ENCODE measurements at places on chromosomes 3 and 15.

DNA sequence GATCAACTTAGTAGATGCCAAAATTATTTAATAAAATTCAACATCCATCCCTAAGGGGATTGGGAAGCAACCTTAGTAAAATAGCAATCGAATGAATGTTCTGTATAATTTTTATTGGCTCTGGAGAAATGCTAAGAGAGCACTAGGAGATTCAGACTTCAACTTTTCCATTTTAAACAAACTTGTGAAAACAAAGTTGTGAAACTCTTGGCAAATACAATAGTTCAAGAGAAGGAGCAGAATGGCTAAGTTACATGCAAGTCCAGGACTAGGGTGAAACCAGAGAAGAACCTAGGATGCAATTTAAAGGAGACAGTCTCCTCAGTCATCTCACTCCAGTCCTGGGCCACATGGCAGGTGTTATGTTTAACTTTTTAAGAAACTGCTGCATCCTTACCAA lies 16.7 kb upstream of the ZNF280D start:
- DNase-seq = no peak

DNA sequence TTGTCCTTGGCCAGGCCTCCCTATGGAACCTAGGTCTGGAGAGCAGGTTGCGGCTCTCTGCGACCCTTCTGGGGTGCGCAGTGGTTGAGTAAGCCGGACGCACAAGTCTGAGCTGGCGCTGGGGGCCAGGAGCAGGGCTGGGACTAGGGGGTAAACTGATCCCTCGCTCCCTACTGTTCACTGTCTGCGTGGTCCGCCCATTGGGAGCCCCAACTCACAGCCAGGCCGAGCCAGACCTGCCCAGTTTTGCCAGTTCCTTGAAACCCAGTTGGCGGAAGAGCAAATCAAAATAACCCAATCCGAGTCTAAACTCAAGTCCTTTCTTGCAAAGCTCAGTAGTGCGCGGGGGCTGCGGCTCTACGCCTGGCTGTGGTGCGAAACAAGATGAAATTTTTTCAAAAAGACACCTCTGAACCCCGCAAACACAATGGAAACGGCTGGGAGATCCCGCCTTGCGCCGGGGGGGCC lies 17.5 kb downstream of the RGMA start:
- DNase-seq = no peak

DNA sequence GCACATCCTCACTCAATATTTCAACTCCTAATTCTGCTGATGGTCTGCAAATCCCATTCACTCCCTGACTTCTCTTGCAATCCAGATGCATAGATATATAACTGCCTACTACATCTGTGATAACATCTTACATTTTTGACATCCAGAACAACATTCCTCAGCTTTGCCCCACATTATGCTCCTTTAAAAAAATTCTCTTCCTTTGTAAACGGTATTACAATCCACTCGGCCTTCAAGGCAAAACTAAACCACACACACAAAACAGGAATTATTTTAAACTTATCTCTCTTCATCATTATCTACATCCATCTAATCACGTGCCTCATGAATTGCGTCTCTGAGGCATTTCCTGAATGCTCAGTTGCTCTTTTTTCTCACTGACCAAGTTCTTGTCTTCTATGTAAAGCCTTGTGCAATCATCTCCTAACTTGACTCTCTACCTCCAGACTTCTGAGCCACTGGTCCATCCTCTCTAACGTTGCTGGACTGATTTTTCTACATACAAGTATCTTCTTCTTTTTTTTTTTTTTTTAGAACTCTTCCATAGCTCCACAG lies 117.0 kb downstream of the SATB1 start:
- DNase-seq = no peak

DNA sequence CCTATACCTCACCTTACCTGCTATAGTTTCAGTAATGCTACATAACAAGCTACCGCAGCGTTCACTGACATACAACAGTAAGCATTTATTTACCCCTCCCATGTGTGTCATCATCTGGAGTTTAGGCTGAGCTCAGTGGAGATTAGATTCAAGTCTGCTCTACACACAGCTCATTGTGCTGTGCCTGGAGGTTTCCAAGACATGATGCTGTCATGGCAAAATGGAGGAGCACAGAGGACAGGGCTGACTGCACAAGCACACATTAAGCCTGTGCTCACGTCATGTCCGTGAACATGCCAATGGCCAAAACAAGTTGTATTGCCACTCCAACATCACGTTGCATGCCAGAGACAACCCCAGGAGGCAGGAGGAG lies 333.8 kb upstream of the TRIM42 start:
- DNase-seq = no peak

- no peak for DNase-seq
These were observed 126.4 kb downstream of the GADL1 start for GRCh38 chr3:30768046-30768445.

DNA sequence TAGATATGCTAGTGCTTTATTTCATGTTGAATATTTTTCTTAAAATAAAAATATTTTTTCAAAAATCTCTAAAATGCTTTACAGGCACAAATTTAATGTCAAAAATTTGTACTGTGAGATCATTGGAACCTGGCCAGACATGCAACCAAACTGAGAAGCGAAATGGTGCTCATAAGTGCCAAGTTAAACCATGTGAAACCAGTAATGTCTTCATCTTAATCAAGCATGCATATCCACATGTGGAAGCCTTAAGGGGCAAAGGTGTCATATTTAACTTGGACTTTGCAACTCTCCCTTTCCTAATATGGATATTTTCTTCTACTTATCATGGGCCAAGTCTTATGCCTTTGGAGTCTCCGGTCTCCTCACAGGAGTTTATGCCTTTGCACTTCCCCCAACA lies 208.9 kb upstream of the COL8A1 start:
- no peak for DNase-seq

DNA sequence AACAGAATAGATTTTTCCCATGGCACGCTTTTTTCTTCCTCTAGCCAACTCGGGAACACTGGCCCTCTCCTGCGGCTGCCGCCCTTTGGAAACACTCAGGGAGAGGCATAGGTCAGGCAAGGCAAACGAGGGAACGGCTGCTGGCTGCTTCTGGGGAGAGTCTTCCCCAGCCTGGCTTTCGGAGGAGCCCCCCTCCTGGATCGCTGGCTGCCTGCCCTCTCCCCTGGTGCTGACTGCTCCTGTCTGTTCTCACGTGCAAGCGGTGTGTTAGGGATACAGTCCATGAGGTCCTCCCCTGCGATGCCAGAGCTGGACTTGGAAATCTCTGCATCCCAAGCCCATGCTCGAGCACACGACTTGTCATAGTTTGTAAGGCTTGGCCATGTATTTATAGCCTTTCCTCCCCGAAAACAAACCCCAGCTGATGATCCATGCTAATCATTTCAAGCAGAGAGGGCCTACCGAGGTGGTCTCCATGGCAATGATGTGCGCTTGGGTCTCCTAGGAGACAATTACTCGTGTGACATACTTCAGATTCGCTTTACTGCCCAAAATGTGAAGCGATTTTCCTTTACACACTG lies 315.6 kb upstream of the ATP10A start:
- no peak for DNase-seq

DNA sequence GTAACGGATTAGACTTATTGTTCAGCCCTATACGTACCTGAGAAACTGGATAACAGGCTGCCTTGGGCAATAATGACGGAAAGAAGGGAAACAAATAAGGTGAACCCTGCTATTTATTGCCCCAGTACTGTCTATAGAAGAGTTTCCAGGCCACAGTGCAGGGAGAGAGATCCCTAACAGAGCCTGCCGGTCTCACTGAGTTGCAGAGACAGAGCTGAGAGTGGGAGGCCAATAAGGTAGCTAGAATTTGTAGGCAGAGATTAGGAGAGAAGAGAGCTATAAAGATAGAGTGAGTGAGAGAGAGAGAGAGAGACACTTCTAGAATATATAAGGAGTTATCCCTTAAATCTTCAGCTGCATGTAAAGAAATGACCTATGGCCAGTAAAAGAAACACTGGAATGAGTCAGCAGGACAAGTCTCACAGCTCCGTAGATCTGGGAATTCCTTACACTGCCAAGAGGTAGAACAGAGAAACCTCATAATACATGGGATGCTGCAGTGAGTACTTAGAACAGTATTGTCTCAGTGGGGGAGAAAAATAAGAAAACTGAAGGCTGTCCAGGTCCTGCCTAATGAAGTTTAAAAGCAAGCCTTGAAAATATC lies 51.8 kb downstream of the ST3GAL6 start:
- DNase-seq = no peak

DNA sequence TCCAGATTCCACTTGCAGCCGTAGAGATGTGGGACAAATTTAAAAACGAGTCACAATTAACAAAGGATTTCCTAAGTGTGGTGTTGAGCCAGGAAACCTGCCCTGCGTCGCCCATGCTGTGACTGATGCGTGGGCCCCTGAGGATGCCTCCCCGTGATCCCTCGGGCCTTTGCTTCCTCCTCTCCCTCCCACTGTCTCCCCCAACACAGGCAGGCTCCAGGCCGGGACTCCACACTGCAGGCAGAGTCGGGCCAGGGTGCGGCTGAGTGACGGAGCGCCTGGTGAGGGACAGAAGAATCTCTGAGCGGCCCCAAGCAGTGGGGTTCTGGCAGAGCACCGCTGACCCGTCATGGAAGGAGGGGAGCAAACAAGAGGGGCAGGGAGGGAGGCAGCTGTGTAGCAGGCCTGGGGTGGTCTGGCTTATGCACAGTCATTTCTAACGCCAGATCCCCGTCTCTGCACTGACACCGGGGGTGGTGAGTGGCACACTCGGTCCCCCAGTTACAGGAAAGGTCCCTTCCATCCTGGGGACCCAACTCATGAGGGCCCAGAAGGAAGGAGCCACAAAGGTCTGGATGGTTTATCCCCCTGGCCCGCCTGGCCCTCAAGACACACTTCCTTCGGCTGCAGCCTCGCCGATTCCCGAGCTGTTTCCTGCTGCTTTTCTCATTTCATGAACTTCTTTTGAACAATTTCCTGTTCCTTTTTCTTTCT lies 91.0 kb downstream of the XXYLT1 start:
- no peak for DNase-seq

DNA sequence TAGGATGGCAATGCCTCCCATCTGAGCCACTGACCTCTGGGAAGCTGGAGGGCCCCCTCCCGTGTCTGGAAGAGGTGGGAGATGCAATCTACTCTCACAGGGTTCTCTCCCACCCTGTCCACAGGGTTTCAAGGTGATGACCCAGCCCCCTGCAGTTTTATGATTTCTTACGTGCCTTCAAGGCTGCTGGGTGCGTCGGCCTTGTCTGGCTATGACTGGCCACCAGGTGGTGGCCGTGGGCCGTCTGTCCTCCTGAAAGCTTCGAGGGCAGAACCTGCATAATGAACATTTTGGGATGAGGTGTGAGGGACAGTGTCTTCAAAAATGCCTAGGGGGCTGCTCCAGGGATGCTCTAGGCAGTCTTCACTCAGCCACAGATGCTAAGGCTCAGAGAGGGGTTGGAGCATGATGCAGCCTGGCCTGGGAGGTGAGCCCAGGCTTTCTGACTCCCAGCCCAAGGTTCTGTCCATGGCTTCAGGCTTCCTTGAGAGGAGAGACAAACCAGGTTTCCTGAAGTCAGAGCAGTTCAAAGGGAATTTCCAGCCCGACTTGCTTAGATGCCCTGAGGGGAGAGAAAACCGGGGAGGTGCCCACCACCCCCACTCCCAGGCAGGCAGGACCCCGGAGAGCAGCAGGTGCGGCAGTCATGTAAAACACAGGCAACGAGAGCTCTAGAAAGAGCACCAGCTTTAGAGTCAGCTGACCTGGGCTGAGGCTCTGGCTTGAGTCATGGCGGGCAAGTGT lies 18.7 kb downstream of the ISG20 start:
- no peak for DNase-seq

- DNase-seq = no peak
These were observed 54.2 kb downstream of the OSTN start for GRCh38 chr3:191253089-191253799.

- no peak for DNase-seq
These were observed 954 bp downstream of the CLDN11 start for GRCh38 chr3:170419557-170420087.

GRCh38 chr15:81334768-81335435 lies 11.0 kb upstream of the STARD5 start:
- no peak for DNase-seq

- DNase-seq = no peak
These were observed 314.2 kb downstream of the ROBO1 start for GRCh38 chr3:79453600-79453999.

GRCh38 chr3:64244011-64244942 lies 19.0 kb upstream of the PRICKLE2 start:
- DNase-seq = no peak

DNA sequence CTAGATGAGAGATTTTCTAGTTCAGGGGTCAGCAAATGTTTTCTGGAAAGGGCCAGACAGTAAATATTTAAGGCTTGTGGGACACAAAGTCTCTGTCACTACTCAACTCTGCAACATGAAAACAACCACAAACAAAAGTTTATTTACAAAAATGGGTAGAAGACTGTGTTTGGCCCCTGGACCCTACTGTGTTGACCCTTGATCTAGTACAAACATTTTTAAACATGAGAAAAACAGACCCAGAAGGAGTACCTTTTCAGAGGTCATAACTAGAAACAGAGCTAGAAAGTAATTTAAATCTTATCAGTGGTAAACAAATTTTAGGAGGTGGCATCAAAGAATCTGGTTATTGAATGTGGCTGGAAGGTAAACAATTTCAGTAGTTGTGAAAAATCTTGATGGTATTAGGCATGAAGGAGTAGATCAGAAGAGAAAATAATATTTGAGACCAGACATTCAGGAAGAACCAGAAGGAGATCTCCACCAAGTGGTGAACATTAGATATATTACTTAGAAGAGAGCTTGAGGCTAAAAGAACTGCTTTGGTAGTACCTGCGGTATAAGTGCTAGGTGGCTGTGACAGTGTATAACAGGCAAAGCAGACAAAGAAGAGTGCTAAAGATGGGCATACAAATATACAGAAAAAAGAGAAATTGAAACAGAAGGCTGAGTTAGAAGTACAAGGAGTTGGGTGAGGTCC lies 101.7 kb downstream of the NR1I2 start:
- no peak for DNase-seq

- no peak for DNase-seq
These were observed 98.9 kb upstream of the CHL1 start for GRCh38 chr3:97417-98258.

GRCh38 chr3:66419036-66419435 lies 81.8 kb downstream of the LRIG1 start:
- no peak for DNase-seq

DNA sequence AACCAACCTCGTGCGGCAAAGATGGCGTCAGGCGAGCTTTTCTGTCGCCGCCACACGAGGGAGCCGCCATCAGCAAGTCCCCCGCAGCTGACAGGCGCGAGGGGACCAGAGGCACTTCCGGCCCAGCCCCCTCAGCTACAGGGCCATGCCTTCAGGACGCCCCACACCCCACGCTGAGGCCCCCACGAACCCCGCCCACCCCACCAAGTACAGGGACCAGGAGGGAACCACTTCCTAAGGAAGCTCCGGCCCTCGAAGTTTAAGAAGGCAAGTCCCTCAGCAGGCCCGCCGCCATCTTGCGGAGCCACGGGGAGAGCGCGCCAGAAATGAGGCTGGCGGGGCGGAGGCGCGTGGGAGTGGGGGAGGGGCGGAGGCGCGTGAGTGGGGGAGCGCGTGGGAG lies 790 bp downstream of the DAZL start:
- no peak for DNase-seq
